LNCaP clone FGC (cell line): ENCODE measurements at places on chromosomes 7 and 10.
A peak's percentile ranks its signal among the peaks of the same experiment; 100 is the strongest.

- DNase-seq, result no peak
Measured at GRCh38 chr7:103127006-103127405, 21.9 kb downstream of the NAPEPLD start.

- DNase-seq, result no peak
Measured at GRCh38 chr10:117546581-117547015, 4.1 kb downstream of the EMX2 start.

GRCh38 chr10:71398976-71399375, 2.3 kb downstream of the CDH23 start:
- DNase-seq, result no peak

- DNase-seq, result peak; percentile 77
Measured at GRCh38 chr10:11875494-11876281, 52.5 kb downstream of the PROSER2 start.

DNA sequence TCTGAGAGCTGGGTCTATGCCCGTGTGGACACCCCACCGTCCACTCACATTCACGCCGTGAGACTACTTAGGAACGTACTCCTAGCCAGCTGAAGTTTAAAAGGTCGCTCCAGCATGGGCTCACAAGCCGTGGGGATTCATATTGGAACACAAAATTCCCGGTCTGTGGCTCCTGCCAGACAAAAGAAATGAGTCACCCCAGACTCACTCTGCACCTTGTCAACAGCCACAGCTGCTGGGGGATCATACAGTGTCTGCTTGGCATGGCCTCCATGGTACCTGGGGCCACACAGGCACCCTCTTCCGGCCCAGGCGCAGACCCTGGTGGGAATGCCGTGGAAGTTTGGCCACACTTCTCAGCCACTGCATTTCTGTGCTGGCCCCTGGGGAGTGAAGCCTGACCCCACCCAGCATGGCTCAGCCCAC, 228.4 kb downstream of the DNAJB6 start:
- DNase-seq, result no peak

GRCh38 chr10:20396205-20396604, 500.9 kb downstream of the NEBL start:
- DNase-seq, result no peak

DNA sequence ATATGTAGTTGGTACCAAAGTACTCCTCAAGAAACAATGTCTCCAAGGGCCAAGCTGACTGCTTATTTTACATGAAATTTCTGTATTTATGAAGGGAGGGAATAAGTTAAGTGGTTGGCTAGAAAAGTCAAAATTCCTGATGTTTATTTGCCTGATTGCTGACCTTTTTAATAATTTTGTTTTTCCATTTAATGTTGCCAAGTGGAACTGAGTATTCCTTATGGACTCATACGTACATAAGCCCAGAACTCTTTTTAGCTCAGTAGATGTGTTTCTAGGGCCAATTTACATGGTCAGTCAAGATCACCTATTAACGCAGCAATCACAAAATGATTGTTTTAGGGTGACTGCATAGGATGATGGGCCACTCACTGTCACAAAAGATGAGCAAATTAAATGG, 78.3 kb upstream of the FZD8 start:
- DNase-seq, result no peak

- DNase-seq, result no peak
Measured at GRCh38 chr7:157671358-157672255, 334.8 kb downstream of the DNAJB6 start.

GRCh38 chr10:33746836-33747268, 412.4 kb upstream of the NRP1 start:
- DNase-seq, result no peak

GRCh38 chr7:43278088-43278644, 165.7 kb downstream of the HECW1 start:
- no peak for DNase-seq

DNA sequence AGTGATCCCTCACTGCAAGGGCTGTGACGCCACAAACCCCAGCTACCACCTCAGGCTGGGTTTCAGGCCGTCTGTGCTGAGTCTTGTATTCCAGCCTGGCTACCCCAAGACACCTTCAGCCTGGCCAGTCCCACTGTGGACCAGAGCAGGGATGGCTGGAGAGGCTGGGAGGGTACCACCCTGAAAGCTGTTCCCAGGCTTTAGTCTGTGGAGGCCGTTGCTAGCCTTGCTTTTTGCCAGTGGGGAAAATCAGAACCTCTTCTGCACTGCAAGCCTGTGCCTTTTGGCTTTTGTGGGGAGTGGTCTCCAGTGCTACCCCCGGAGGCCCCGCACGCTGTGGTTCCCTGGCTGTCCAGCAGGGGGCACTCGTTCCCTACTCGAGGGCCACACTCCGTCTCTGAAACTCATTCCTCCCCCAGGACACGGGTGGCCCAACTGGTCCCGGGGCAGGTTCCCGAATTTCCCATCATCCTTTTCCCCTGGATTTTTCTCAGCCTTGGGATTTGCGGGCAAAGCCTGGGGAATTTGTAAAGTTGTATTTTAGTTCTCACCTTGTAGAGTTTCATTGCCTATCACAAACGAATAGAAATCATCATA, 128.4 kb upstream of the BTBD16 start:
- DNase-seq, result no peak

GRCh38 chr7:127809261-127809702, 157.3 kb downstream of the SND1 start:
- DNase-seq, result no peak

GRCh38 chr7:193481-194251, 1.3 kb downstream of the FAM20C start:
- no peak for DNase-seq

- DNase-seq, result no peak
Measured at GRCh38 chr7:1114088-1114487, 26.2 kb downstream of the GPER1 start.

DNA sequence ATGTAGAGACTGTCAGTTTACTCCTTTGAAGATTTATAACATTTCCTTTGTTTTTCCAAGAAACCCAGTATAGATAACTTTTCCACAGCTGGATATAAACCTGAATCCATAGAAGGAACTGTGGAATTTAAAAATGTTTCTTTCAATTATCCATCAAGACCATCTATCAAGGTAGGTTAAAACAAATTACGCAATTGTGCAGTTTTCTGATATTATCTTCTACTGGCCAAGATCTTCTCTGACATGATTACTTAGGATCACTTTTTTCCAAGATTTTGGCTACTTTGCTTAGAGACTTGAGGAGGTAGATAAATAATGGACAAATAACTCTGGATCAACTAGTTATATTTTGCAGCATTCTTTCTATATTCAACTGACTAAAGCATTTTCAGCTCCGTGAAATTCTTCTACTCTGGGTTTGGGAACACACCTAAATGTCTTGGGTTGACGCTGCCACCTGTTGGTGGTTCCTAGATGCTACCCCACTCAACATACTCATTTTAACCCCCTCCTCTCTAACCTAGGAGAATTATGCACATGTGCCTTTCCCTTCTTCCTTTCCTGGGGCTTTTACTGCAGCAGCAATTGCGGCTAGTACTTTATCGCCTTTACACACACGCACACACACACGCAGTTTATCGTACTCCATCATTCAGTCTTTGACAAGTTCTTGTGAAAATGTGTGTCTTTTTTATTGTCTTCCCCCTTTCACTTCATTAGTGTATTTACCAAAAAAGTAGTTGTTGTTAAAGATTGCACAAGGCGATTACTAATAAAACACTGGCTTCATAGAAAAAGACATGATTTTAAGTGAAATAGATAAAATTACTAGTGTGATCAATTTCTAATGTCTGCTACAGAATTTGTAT, 32.7 kb downstream of the ABCB5 start:
- DNase-seq, result peak; percentile 41

DNA sequence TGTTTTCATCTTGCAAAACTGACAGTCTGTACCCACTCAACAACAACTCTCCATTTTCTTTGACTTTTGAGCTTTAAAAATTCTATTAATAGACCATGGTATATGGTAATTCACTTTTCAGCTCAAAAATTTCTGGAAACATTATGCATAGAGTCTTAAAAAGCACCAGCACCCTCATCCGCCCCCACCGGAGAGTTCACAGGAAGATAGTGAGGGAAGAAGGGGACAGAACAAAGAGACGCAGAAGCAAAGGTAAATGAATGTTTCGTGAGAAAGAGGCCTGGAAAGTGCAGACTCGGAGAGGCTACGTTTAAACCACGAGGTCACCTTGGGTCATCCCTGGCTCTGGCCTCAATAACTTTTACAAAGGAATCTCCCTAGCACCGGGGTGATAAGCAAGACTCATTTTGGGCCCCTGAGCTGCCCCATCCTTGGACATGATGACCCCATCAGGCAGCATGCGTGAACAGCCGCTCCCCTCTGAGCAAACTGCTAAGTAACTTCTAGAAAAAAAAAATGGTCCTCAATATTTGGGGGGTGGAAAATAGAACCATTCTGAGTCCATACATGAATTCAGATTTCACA, 96.3 kb downstream of the CPXM2 start:
- no peak for DNase-seq

DNA sequence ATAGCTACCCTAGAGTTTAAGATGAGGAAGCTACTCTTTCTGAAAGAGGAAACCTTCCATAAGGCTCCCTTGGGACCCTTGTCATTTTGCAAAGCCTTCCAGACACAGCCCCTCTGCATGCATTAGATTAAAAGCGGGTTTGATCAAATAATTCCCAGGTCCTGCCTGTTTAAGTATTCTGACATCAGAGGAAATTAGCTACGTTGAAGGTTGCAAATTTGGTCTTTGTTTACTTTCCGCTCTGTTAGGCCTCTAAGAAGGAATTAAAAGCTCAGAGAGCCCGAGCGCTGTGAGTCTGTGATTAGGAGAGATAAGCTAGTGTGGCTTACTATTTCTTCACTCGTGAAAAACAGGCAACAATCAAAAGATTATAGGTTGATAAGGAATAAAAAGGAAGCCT, 1.4 kb upstream of the THSD7A start:
- no peak for DNase-seq

GRCh38 chr10:2920168-2920567, 147.2 kb upstream of the PFKP start:
- no peak for DNase-seq

DNA sequence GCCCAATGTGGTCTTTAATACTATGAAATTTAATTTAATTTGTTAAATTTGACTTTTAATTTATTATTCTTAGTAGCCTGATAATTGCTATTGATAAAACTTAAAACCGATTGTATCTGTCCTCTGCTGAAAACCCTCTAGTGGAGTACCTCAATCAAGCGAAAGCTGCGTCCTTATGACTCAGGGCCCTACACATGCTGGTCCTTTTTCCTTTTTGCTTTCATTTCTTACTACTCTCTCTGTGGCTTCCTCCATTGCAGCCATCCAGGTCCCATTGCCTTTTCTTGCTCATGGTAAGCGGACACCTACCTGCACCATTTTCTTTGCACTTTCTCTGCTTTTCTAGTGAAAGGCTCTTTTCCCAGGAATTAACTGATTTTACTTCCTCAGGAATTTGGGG, 301.1 kb downstream of the INHBA start:
- no peak for DNase-seq

DNA sequence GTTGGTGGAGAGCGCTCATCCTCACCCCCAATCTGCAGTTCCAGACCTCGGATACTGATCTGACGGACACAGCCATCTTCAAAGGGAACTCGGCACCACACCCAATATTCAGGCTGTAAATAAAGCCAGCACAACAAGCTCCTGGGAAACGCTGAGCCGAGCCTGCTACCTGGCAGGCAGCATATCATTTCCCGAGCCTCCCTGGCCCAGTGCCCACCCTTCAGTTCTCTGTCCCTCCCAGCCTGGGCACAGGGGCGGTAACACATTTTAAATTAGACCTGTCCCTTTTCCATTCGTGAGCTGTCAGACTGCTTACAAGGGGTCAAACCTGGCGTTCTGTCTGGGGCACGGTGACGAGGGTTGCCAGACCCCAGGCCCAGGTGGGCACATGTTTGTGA, 250.5 kb downstream of the ARHGAP12 start:
- DNase-seq, result peak; percentile 33

DNA sequence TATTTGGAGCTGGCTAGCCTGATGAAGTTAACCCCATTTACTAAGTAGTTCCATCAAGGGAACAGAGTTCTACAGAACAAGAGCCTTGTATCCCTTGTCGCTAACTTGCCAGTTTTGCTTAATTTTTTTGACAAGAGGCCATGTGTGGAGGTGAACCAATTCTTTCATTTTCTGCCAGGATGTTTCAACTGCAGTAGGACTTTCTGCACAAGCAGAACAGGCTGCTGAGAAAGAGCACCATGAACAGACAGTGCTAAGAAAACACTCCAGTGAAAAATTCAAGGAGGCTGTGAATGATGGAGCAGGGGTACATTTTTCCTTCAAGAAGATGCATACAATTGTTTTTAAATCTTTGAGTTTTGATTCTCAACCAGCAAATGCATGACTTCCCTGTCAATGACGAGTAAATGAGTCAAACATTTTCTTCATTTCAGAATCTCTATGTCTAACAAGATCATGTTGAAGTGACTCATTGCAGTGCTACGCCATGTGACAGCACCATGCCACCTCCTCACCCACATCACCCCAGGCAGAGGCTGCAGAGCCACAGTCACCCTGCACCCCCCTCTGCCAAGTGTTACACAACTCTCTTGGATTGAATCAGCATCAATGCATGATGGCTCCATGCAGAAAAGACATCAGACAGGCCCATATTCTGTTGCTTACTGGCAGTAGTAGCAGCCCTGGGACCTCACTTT, 193.1 kb downstream of the COBL start:
- DNase-seq, result no peak

- no peak for DNase-seq
Measured at GRCh38 chr7:134767520-134768168, 11.8 kb upstream of the CALD1 start.

DNA sequence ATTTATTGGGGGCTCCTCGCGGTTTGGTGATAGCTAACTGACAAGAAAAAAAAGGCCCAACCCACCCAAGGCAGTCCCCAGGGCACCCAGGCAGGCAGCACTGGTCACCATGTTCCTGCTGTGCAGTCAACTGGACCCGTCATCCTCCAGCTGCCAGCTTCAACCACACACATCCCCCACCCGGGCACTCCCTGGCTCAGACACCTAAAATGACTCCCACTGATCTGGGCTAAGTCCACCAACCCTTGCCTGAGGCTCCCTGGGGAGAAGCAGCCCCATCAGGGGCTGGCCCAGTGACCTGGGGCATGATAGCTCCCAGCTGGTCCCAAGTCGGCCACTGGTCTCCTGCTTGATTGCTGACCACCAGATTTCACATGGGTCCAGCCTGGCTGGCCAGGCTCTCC, 161.8 kb downstream of the NRF1 start:
- DNase-seq, result no peak

DNA sequence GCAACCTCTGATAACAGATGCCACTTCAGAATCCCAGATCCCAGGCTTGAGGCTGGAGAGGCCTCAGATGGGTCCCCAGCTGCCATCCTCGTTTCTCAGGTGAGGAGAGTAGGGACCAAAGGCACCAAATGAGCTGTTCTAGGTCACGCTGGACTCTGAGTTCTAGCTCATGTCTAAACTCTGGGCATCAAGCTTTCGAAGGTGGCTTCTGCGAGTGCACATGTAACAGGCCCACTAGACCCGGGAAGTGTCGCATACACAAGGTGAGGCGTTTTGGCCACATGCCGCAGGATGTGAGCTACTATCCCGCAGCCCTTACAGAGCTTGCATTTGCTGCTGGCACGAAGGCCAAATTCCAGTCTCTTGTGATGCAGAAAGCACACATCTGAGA, 355.1 kb upstream of the SHH start:
- DNase-seq, result no peak

GRCh38 chr10:86976362-86977056, 8.2 kb downstream of the ADIRF start:
- no peak for DNase-seq
